Fibroblast of the aortic adventitia (primary cell): ENCODE measurements at places on chromosomes 4 and X. TPM values are rescaled to one million over a fixed set of nuclear protein-coding genes. Genes with fewer than 3 reads are reported as not detected.

DNA sequence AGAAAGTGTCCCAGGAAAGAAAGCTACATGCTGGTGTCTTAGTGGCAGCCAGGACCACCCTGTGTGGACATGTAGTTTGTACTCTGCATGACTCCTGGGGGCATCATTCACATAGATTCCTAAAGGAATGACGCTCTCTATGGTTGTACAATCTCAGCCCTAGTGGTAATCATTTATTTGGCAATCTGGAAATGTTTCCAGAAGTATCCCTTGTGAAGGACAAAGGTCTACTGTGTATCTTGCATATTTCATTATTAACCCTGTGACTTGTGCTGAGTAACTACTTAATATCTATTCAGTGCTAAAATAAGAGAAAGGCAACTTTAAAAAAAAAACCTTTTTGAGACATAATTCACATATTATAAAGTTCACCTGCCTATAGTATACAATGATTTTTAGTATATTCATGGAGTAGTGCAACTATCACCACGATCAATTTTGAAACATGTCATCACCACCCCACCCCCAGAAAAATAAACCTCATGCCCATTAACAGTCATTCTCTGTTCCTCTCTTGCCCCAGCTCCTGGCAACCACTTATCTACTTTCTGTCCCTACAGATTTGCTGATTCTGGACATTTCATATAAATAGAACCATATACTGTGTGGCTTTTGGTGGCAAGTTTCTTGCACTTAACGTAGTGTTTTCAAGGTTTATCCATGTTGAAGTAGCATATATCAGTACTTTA lies 51.7 kb downstream of the SHROOM3 start:
- no peak for DNase-seq

The MAGEA11 gene
- not detected in 2 replicates for total RNA-seq

GRCh38 chr4:131091896-131092295 lies 1995.9 kb downstream of the C4orf33 start:
- peak; percentile 40 for DNase-seq

- no peak for DNase-seq
Measured at GRCh38 chr4:184885602-184886001, 59.8 kb upstream of the ACSL1 start.

GRCh38 chr4:83012200-83012686 lies 1.6 kb upstream of the LIN54 start:
- DNase-seq = no peak

The BEND2 gene
- total RNA-seq = not detected in 2 replicates

- DNase-seq = peak; percentile 54
Measured at GRCh38 chrX:109709129-109709631, 23.9 kb downstream of the ACSL4 start.

GRCh38 chr4:6391852-6392188 lies 80.6 kb downstream of the PPP2R2C start:
- no peak for DNase-seq

DNA sequence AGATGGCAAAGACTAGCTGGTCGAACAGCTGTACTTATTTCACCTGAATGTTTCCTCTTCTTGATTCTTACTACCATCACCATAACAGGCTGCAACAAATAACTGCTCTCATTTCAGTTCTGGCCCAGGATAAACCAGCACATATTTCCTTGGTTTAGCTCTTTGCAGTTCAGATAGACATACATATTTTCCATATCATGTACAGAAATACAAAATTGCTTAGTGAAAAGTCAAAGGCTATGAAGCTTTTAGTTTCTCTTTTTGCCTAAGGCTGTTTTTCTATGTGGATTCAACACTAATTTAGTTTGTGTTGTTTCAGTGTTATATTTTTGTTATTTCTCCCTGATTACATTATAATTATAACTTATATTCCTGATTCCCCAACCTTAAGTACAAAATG lies 103.6 kb upstream of the BMP3 start:
- DNase-seq = no peak

The MAP7D2 gene
- total RNA-seq = 0.18 and 1.2 TPM in 2 replicates

DNA sequence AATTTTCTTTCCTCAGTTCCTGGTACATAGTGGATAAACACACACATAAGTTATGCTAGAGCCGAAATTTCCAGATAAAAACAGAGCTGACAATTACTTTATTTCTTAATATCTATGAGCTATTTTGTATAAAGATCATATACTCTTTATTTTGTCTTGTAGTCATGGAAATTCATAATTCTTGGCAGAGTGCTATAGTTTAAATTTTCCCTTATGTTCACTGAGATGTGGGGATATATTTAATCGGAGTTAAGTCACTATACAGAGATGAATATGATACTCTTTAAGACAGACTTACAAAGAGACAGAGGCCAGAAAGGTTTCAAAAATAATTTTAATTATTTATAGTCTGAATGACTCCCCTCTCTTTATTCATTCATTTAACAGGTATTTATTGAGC lies 89.7 kb downstream of the PPEF1 start:
- DNase-seq = no peak

GRCh38 chr4:66062921-66063320 lies 392.6 kb upstream of the EPHA5 start:
- no peak for DNase-seq

DNA sequence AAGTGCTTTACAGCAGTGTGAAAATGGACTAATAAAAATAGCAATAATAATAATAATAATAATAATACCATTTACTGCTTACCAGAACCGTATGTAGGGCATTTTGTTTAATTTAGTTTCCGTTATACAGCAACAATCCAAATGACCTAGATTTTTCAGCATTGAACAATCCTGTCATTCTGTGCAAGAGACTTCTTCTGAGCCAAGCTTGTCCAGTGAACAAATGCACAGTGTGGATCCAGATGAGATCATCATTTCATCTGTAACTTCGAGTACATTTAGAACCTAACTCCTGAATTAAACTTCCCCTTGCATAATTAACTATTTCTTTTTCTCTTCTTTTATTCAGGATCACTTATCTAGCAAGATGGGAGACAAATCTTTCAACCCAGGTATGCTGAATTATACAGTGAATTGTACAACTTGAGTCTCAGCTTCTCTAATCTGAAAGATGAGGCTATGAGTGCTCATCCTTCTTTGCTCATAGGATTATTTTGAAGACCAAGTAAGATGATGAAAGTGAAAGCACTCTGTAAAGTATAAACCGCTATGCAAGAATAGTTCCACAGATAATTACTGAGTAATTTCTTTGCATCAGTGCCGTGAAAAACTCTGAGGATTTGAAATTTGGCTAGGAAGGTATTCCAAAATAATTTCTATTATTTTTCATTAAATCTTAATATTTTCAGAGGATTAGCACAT lies 6.6 kb downstream of the CLNK start:
- peak; percentile 16 for DNase-seq

GRCh38 chrX:13808293-13808692 lies 8.6 kb downstream of the GPM6B start:
- DNase-seq = no peak

GRCh38 chrX:107596651-107597050 lies 31.7 kb upstream of the PRPS1 start:
- no peak for DNase-seq

GRCh38 chrX:29487214-29487613 lies 728.1 kb upstream of the MAGEB2 start:
- DNase-seq = peak; percentile 55

GRCh38 chrX:135982860-135983259 lies 2.4 kb upstream of the SLC9A6 start:
- DNase-seq = no peak

The RAB39B gene
- 1.6 and 2.7 TPM in 2 replicates for total RNA-seq

DNA sequence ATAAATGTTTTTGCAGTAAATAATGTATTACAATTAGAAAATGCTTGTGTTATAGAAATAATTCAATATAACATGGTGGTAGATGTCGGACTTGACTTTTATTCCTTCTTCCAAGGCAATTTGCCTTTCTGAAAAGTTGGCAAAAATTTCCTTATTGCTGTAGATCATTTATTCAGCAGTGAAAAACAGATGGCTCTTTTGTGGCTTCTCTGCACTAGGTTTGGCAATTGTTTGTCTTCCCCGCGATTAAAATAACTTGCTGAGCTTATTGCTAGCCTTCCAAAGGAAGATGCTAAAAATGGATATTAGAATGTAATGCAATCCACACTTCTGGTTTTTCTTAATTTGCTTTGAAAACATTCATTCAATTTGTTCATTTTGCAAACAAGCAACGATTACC lies 1977.9 kb upstream of the ADGRL3 start:
- no peak for DNase-seq

DNA sequence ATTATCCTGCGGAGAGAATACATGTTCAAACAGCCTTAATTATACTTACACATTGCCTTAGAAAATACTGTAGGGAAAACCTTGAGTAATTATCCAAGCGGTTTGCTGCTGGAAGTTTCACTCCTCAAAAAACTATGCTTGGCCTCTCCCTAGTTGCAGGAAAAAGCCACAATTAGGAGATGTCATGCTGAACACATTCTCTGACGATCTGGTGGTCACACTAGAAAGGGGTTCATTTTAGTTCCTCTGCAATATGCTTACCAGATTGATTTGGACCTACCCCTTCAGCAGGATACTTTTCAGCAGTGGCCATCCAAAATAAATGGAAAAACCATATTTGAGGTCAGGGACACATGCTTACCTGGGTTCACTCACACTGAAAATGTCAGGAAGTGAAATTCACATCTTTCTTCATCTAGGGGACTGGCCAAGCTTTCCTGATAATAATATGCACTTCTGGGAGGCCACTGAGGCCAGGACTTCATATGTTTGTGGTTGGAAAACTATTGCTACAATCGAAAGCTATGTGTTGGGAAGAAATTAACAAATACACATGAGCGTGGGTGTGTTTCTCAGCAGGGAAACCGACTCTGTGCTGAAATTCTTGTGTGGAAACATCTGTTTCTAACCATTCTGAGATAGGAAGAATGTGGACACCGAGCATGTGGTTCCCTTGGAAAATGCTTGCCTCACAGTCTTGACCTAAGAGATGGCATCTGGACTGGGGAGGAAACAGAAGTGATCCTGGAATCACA lies 68.8 kb downstream of the ATXN3L start:
- peak; percentile 94 for DNase-seq

The FAAH2 gene
- total RNA-seq = under 0.01 TPM in 1 of 2 replicates, not detected in the other

The CLDN2 gene
- total RNA-seq = not detected in 2 replicates

DNA sequence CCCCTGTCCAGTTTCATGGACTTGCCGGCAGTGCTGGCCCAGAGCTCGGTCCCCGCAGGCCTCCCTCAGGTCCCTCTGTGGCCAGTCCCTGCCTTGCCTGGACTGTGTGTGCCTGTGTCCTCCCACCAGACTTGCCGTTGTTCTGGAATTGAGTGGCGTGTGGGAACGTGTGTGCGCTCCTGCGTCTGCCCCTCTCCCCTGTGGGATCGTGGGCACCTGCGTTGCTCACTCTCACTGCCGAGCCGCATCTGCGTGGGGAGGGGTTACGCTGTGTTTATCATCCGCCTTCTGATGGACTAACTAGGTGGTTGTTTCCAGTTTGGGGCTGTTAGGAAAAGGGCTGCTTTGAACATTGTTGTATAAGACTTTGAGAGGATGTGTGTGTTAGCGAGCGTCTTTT lies 21.2 kb downstream of the PCGF3 start:
- DNase-seq = no peak

GRCh38 chr4:78799551-78800495 lies 23.7 kb downstream of the BMP2K start:
- DNase-seq = no peak

DNA sequence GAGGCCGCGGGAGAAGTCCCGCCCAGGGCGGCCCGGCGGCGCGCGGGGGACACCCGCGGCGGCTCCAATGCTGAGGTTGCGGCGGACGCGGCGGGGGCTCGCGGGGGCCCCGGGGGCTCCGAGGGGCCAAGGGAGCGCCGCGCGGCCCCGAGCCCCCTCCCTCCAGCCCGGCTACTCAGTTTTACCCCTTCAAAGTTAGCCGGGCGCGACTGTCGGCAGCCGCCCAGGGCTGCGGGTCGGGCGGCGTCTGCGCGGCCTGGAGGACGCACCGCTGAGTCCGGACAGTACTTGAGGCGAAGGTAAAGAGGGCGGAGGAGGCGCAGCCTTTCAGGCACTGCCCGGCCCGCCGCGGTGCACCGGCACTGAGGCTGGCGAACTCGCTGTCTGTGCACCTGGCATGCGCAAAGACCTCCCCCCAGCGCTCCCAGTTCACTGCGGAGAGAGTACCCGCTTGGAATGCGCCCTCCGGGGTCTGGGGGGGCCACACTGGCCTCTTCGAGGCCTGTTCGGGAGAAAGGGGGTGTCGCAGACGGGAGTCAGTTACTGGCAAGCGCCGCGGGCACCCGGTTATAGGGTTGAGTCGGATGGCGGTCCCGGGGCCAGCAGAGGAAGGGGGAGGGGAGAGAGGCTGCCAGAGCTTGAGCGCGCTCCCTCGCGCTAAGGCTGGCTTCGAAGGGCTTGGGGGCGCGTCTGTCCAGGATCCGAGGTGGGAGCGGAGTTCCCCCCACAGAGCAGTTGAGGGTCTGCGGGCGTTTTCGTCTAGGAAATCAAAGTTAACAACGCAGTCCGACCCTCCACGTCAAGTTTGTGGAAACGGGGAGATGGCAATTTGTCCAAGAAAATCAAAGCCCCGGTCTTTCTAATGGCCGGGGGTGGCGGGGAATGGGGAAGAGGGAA lies 1.1 kb downstream of the PCDH19 start:
- DNase-seq = no peak

DNA sequence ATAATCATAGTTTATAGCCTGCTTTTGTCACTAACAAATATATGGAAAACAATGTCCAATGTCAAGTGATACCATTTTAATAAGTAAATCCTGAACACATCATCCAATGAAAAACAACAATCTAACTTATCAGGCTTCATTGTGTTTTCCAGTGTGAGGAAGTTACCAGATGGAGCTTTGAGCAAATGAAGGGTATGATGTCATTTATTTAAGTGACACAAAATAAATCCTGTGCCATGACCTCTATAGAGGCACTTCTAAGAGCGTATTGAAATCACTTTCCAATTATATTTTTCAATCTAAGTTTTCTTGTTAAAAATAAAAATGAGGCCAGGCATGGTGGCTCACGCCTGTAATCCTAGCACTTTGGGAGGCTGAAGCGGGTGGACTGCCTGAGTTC lies 48.2 kb upstream of the NMU start:
- no peak for DNase-seq

DNA sequence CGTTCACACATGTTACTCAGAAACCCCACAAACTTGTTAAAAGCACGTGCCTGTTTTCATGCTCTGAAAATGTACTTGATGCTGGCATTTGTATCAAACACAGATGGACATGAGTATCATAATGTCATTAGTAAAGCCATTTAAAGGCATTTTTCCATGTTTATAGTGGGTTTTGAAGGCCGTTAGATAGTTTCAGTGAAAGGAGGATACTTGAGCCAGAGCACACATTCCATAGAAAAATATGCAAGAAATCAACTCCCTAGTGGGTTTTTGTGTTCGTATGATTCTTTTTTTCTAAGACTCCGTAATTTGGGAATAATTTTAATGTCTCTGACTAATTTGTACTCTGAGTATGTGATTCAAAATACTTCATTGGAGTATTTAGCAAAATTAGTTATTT lies 216.2 kb upstream of the BMP3 start:
- peak; percentile 2 for DNase-seq

GRCh38 chr4:145580906-145581305 lies 38.3 kb upstream of the MMAA start:
- DNase-seq = no peak
